ENCODE measurements at places on chromosomes 4 and X. TPM values are rescaled to one million over a fixed set of nuclear protein-coding genes. Genes with fewer than 3 reads are reported as not detected.

DNA sequence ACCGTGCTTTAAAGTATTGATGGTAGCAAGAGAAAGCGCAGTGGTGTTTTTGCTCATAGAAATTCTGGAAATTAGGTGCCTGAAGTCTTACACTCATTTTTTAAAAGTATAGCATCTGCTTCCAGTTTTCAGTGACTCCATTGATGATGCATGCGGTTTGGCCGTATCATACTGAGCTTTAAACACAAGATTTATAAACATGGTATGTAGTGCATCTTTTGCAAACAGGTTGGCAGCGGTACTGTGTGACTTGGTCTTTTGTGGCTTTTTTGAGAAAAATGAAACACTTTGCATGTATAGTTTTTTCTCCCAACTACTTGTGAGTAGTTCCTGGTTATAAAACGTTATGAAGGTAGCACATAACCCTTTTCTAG lies 2.0 kb downstream of the DDX3X start:
- no peak for DNase-seq

- DNase-seq = no peak
Observed at GRCh38 chr4:1479454-1479853, 73.2 kb upstream of the NKX1-1 start.

- no peak for DNase-seq
Observed at GRCh38 chr4:72205831-72206230, 174.0 kb downstream of the NPFFR2 start.

The HPGD gene
- total RNA-seq = 16.7 TPM

DNA sequence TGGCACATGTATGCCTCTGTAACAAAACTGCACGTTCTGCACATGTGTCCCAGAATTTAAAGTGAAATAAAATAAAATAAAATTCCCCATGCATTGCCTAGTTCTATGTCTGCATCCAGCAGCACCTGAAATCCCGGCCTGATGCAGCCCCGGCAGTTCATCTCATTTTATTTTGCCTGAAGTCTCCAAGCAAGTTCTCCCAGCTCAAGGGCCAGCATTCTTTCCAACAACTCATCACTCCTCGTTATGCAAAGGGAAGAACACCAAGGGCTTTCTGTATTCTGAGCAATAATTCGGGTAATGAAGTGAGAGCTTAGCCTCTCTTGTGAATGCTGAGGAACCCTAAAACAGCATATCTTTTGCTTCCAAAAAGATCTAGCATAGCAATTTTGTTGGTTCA lies 2.7 kb downstream of the ENPP6 start:
- no peak for DNase-seq

The IGFBP7 gene
- total RNA-seq = 201 TPM

DNA sequence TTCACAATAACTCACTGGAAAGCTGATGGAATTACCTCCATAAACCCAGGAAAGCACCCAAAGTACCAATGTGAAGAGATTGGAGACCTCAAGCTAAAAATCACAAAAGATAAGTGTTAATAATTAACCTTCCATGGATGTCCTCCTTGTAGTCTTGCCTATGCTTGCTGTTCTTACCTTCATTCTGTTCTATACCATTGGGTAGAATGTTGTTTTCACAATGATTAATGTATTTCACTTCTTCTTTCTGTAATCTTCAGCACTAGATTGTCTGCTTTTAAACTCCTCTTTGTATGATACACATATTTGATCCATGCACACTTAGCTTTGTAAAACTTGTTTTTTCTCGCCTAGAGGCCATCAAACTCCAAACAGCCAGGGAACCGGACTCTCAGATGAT lies 570.3 kb downstream of the RAPGEF2 start:
- no peak for DNase-seq

- no peak for DNase-seq
Observed at GRCh38 chrX:107677909-107678308, 49.6 kb downstream of the PRPS1 start.

DNA sequence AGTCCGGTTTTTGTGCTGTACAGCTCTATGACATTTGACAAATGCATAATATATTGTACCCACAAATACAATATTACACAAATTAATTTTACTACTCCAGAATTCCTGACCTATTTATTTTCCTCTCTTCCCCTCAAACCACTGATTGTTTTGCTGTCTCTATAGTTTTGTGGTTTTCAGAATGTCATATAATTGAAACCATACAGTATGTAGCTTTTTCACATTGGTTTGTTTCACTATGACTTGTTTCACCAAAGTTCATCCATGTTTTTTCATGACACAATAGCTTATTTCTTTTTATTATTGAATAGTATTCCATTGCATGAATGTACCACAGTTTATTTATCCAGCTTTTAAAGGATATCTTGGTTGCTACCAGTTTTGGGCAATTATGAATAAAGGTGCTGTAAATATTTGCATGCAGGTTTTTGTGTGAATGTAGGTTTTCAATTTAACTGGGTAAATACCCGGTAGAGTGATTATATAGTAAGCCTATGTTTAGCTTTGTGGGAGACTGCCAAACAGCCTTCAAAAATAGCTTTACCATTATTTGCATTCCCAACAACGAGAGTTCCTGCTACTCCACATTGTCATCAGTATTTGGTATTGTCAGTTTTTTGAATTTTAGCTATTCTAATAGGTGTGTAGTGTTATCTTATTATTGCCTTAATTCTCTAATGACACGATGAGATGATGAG lies 25.9 kb downstream of the RNF175 start:
- no peak for DNase-seq

The TLL1 gene
- 11.9 TPM for total RNA-seq

The RASSF6 gene
- 3.3 TPM for total RNA-seq

- DNase-seq = no peak
Observed at GRCh38 chr4:122297694-122298093, 81.1 kb upstream of the ADAD1 start.

GRCh38 chr4:184568770-184569169 lies 80.5 kb downstream of the CASP3 start:
- no peak for DNase-seq

- no peak for DNase-seq
Observed at GRCh38 chr4:100630341-100630740, 112.5 kb upstream of the EMCN start.

All from tongue (tissue), 3 donors.